Activated CD4-positive, alpha-beta T cell treated with anti-CD3 and anti-CD28 coated beads for 24 hours (primary cell): ENCODE measurements at places on chromosomes 3 and 15.

GRCh38 chr15:78064544-78064943, 13.0 kb downstream of the TBC1D2B start:
- DNase-seq, result no peak

DNA sequence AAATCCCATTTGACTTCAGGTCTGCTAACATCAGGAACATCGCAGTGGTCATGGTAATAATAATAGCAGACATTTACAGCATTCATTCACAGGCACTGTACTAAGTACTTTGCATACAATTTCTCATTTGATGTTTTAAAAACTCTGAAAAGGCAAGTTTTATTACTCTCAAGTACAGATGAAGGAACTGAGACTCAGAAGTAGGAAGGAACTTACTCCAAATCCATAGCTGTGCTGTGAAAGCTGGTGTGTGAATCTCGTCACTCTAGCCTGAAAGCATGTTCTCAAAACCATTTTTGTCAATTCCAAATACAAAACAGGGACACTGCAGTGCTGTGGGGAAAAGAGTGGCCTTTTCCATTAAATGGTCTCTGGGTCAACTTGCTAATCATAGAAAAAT, 179.9 kb downstream of the FAM43A start:
- DNase-seq, result no peak

- DNase-seq, result no peak
These were observed 56.0 kb downstream of the TPRA1 start for GRCh38 chr3:127534564-127534963.

DNA sequence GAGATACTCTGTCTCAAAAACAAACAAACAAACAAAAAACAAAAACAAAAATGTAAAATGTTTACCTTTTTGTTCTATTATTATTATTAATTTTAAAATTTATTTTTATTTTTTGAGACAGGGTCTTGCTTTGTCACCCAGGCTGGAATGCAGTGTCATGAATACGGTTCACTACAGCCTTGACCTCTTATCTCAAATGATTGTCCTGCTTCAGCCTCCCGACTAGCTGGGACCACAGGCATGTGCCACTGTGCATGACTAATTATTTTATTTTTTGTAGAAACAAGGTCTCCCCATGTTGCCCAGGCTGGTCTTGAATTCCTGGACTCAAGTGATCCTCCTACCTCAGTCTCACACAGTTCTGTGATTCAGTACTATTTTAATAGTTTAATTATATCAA, 5.7 kb upstream of the SLC25A26 start:
- no peak for DNase-seq

DNA sequence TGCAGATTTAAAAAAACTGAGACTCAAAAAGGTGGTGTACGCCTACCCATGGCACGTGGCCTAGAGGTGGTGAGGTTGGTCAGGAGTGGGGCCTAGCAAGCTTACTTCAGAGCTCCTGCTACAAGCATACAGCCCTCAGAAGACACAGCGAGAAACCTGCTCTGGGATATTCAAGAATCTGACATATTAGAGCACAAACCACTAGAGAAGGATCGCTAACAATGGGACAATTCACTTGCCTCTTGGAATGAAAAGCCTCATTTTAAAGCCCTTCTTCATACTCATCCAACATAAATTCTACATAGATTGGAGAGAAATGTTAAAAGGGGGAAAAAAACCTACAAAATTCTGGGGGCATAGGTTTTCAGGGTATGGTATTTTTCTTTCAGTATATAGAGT, 118.0 kb upstream of the ARHGEF3 start:
- DNase-seq, result no peak

DNA sequence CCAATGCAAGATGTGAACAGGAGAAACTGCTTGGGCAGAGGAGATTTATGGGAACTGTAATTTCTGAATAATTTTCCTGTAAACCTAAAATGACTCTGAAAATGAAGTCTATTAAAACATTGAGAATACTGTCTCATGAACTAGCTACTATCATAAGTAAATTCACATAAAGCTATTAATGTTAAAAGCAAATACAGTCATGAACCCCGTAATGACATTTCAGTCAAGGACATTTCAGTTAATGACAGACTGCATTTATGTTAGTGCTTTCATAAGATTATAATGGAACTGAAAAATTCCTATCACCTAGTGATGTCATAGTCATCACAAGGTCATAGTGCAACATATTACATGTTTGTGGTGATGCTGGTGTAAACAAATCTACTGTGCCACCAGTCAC, 17.2 kb downstream of the CBLB start:
- no peak for DNase-seq

GRCh38 chr3:193833592-193833991, 240.6 kb downstream of the OPA1 start:
- no peak for DNase-seq

- no peak for DNase-seq
These were observed 40.3 kb upstream of the TBC1D5 start for GRCh38 chr3:17782751-17783150.

- no peak for DNase-seq
These were observed 31.4 kb upstream of the ZBTB38 start for GRCh38 chr3:141336672-141337522.

- DNase-seq, result no peak
These were observed 5.9 kb downstream of the ACSBG1 start for GRCh38 chr15:78228356-78228996.

DNA sequence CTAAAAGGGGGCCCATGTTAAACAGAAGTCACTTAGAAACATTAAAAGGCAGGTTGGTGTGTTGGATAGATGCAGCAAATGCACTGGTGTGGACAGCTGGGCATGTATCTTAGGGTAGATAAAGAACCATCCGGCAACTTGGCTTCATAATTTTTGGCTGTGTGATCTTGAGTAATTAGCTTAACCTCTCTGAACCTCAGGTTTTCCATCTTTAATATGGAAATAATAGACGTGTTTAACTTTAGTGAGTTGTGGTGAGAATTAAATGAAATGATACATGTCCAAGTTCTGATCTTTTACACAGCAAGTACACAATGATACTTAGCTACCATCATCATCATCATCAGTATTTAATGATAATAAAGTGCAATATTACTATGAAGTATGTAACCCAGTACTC, 330.4 kb downstream of the FOXP1 start:
- no peak for DNase-seq

GRCh38 chr15:68512052-68512451, 66.7 kb upstream of the CORO2B start:
- no peak for DNase-seq

GRCh38 chr3:10162185-10162584, 2.5 kb upstream of the IRAK2 start:
- DNase-seq, result no peak

- no peak for DNase-seq
These were observed 140.8 kb downstream of the UNC13C start for GRCh38 chr15:54119051-54119450.

DNA sequence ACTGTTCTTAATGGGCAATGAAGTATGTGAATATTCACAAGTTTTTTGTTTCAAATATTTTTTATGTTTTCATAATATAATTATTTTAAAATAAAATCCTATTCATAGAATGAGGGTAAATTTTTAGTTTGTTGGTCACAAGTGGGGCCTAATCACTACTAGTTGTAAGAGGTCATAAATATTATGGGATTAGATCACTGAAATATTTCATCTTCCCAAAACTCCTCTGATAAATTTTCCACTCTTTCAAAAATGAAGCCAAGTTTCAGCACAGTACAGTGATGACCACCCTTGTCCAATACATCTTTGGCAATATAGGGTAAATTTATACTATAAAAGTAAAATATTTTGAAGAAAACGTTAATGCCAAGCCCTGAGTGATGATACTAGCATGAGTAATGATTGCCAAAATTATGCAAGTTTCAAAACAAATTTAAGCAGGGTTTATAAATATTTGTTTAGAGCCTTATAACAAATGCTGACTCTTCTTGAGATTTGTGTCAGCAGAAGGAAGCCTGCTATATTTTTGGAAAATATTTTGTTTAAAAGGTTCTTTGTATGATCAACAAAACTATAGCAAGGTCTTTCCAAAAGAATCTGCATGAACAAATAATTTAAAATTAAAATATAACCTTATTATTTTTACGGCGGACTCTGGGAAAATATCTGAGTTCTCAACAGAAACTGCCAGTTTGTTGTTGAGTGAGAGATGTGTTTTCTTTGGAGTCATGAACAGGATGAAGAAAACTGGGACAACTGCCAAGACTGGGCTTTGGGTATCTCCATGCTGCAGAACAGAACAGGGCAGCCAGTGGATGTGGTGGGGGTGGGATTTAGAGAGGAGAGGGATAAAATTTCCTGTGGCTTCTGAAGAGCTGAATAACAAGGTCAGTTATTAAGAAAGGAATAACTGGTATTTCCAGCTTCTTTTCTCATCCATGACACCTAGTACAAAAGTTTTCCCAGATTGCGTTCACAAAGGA, 17.9 kb upstream of the TM4SF1 start:
- no peak for DNase-seq

DNA sequence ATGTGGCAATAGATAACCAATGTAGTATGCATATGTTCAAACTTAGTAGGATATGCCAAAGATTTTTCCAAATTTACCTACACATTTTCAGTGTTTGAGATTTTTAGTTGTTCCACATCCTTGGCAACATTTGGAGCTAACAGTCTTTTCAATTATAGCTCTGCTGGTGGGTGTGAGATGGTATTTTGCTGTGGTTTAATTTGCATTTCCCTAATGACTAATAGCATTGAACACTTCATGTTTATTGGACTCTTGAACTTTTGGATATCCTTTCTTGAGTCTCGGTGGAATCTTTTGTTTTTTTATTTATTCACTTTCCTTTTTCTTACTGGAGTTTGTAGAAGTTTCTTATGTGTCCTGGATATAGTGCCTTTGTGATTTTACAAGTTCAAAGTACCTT, 11.0 kb upstream of the ILDR1 start:
- DNase-seq, result no peak

DNA sequence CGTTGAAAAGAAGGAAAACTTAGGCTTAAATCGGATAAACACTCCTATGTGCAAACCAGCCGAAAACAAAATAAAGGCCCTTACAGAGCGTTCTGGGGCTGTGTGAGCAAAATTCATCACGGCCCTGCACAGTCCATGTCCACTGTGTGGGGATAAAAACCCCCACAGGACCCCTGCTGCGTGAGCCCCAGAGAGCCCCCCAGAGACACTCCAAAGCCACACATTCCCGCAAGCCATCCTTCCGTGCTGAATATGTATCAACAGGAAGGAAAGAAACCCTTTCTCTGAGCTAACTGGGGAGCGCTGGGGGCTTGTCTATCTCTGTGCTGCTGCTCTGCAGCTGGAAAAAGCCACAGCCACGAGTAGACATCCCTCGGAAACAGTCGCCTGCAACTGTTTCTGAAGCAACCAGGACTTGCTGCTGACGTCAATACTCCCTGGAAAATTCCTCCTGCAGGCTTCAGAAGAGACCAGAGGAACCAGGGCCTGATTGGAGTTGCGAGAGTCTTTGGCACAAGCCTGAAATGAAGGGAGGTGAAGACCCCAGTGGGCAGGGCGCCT, 72.7 kb downstream of the NUP210 start:
- no peak for DNase-seq

DNA sequence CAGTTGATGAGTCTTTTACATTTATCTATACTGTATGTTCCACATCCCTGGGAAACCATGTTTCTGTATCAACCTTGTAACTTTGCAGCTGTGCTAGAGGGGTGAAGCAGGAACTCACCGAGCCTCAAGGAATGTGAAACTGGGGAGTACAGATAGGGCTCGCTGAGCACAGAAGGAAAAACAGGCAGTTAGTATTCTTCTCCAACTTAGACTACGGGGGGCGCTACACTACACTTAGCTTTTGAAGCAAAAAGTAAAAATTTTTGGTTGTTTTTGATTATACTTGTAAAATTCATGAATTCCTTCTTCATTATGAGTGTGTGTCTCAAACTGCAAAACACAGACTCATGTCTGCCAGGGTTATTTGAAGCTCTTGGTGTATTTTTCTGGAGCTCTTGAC, 132.7 kb upstream of the RGMA start:
- DNase-seq, result no peak

- no peak for DNase-seq
These were observed 54.1 kb upstream of the CCR2 start for GRCh38 chr3:46299608-46300460.

- DNase-seq, result no peak
These were observed 147.5 kb upstream of the NUDT16 start for GRCh38 chr3:131233900-131234668.

DNA sequence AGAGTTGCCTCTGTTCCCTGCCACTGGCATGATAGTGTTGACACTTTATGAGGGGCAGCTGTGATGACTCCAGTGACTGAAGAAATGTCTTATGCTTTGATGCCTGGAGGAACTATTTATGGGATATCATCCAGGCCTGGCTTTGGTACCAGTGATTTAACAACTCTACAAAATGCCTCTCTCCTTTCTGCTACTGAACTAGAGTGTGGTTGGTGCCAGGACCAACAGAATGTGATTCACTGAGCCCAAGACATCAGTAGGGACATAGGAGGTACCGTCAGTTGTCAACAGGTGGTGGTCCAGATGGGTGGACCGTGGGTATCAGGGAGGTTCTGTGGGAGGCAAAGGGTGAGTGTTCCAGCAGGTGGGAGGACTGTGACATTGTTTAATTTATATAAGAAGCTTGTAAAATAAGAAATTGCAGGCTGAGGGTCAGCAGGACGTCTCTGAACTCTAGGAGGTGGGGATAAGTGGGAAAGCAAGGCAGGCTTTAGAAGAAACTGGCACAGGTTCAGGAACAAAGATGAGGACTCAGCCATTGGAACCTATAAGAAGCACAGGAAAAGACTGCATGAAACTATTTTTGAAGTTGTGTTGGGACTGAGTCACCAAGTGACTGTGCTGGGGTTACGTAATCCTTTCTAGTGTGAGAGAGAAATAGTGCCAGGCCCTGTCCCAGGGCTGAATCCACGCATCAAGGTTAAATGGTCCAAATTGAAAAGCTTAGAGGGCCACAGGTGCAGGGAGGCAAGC, 28.5 kb upstream of the SLC7A14 start:
- no peak for DNase-seq

- DNase-seq, result no peak
These were observed 1090.9 kb downstream of the ROBO2 start for GRCh38 chr3:78130741-78131290.

DNA sequence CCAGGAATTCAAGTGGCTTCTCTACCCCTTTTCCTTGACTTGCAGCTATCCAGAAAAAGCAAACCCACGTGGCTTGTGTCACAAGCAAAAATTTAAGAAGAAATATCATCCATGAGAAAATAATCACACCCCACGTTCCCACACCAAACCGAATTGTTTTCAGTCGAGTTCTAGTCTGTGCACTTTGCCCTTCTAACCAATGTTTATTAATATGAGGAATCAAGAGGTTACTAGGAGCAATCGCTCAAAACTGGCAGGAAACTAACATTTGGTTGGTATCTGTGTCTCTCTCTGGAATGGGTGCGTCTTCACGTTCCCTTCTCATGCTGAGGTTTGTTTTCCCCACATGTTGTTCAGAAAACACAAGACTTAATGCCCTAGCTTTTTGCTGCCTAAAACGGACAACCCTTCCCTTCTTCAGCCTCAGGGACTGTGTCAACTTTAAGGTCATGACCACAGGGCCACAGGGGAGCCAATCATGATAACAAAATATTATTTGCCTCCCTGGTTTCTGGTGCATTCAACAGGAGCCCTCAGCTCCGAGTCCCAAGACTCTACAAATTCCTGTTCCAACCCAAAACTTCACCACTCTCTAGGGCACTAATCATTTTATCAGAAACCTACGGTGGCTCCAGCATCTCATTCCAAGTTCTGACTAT, 41.4 kb upstream of the LMCD1 start:
- DNase-seq, result no peak
